Umbilical cord (tissue), 2 donors: ENCODE measurements at places on chromosomes 7 and 10. TPM values are rescaled to one million over a fixed set of nuclear protein-coding genes. Genes with fewer than 3 reads are reported as not detected.

DNA sequence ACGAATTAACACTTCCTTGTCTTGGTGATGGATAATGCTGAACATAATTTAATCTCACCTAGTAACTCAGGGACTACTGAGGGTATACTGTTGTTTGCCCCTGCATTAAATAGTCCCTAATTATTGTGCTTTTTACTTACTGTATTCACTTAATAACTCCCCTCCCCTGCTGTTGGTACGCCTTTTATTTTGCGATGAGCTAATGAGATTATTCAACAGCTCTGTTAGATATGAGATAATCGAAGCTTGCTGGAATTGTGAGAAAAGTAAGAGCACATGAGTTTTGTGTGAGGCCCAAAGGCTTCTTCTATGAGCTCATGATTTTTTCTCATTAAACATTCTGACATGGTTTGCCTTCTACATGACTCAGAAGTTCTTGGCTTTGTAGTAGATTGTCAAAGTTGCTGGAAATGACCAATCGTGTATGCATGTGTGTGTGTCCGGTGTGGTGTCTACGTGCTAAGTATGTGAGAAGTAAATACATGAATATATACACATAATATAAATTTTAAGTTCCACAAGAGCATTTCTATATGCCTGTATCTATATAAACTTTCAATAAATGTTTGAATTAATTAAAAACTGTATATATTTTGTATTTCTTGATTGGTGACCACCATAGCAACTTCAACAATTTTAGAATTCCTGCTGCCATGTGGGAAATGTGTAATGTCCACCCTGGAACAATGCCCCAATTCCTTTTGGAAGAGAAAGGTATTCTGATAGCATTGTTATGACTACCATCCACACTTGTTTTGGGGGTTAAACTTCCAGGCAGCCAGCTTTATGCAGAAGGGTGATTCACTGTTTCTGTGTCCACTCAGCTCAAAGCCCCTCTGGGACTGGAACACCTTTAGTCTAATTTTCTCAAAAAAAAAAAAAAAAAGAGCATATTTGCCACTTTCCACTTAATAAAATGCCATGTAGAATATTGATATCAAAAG is 106.2 kb downstream of the SAMD9 start:
- peak; percentile 27 for DNase-seq

DNA sequence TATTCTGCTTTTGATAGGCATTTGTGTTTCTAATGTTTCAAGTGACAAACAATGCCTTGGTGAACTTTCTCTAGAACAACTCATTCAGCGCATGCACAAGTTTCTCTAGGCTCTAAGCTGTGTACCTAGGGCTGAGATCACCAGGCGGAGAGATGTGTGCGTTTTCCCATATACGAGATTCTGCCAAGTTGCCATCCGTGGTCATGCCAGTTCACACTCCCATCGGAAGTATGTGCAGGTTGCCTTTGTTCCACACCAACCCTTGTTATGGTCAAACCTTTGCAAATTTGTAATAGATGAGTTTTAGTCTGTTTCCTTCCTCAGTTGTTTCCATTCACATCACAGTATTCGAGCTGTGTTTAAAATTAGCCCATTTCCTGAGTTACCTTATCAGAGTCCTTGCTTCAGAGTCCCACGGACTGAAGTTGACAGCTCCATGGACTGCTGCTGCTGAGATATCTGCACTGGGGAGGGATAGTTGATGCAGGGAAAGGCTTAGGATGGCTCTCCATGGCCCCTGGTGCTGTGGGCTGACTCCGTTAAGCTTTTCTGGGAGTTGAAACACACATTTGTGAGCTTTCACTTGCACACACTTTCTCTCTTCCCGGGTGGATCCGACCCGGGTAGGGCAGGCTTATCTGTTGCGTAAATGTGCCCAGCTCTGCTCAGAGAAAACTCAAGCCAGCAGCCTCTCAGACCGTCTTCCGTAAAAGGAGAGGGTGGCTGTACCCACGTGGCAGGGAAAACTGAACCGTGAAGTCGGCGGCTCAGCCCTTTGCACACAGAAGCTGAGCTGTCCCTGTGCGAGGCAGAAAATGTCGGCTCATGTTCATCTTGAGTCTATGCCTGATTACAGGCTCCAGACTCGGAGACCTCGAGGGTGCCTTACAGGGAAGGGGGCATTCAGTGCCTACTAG is 49.4 kb downstream of the HK1 start:
- DNase-seq, result peak; percentile 92

DNA sequence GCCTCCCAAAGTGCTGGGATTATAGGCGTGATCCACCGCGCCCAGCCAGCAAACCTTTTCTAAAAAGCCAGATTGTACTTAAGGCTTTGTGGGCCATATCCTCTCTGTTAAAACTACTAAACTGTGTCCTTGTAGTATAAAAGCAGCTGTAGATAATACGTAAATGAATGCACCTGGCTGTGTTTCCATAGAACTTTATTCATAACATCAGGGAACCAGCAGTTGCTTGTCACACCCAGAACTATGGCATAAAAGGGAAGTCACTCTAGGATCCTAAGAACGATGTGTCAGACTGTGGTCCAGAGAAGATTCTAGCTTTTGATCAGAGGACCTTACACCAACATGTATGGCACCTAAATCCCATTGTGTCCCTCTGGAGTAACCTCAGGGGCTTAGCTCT is 63.0 kb downstream of the DENND2A start:
- DNase-seq, result no peak

DNA sequence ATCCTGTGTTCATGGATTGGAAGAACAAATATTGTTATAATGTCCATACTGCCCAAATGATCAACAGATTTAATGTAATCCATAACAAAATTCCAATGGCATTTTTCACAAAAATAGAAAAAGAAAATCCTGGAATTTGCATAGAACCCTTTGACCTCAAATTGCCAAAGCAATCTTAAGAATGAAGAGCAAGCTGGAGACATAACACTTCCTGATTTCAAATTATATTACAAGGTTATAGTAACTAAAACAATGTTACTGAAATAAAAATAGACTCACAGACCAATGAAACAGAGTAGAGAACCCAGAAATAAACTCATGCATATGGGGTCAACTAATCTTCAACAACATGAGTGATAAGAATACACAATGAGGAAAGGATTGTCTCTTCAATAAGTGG is 302.5 kb downstream of the PHTF2 start:
- no peak for DNase-seq

DNA sequence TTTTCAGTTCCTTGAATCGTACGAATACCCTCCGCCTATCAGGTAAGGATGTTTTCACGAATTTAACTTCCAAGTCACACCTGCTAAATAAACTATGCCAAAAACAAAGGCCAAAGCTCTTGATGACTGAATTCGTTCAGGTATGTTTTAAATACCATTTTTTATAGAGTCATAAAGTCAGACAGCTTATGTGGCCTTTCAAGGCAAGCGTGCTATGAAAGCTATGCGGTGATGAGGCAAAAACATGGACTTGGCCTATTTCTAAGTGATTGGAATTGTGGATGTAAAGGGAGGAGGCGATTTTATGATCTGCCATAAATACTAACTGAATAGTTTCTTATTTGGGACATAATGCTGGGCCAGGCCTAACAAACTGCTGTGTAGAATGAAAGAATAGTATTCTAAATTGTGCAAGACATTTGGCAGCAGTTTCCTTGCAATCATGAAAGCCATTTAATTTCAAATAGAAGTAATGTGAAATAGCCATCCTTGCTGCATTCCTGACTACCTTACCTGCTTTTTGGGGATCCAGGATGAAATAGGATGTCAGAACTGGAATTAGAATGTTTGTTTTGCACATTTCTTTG is 14.0 kb downstream of the SLC39A12 start:
- peak; percentile 10 for DNase-seq

- DNase-seq, result no peak
Observed at GRCh38 chr7:25636168-25636567, 407.9 kb upstream of the NPVF start.

DNA sequence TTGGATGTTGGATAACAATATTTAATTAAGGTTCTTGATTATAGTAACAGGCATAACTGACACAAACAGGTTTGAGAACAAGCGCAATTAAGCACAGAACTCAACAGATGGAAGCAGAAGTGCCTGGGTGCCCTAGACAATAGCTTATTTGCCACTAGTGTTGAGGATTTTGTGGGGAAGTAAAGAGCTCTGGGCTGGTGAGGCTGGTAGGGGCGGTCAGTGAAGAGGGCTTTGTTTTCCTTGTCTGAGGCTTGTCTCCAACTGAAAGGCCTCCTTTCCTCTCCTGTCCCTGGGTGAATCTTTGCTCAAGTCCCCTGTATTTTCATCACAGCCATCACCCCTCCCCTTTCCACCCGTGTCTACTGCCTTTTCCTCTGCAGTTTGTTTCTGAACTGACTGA is 104.6 kb downstream of the KAT6B start:
- DNase-seq, result no peak

The SPDYE5 gene
- total RNA-seq, result 4.8 TPM

The VSIR gene
- 19.0 TPM for total RNA-seq

The RSPH10B2 gene
- total RNA-seq, result not detected

The AOC1 gene
- 0.96 TPM for total RNA-seq

The SPDYE8 gene
- total RNA-seq, result 0.48 TPM
